ENCODE measurements at places on chromosomes 5 and 9.

GRCh38 chr9:127731938-127732337, 3.2 kb downstream of the TOR2A start:
- no peak for DNase-seq

GRCh38 chr5:102834438-102834964, 79.4 kb downstream of the PAM start:
- no peak for DNase-seq

DNA sequence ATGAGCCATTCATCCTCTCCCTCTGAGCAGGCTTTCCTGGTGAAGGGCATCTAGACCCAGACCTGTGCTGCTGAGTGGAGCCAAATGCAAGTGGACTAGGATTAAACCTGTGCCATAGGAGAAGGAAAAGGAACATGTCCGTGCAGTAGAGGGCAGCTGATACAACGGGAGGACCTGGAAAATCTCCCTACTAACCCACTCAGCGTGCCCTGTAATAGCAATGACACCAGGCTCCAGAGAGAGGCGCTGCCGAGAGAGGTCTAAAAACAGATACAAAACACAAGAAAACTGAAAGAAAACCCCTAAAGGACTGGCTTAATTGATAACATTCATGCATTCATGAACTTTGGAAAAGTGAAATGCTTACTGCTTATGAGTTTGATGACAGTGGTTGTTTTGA, 60.8 kb downstream of the PFDN1 start:
- no peak for DNase-seq

DNA sequence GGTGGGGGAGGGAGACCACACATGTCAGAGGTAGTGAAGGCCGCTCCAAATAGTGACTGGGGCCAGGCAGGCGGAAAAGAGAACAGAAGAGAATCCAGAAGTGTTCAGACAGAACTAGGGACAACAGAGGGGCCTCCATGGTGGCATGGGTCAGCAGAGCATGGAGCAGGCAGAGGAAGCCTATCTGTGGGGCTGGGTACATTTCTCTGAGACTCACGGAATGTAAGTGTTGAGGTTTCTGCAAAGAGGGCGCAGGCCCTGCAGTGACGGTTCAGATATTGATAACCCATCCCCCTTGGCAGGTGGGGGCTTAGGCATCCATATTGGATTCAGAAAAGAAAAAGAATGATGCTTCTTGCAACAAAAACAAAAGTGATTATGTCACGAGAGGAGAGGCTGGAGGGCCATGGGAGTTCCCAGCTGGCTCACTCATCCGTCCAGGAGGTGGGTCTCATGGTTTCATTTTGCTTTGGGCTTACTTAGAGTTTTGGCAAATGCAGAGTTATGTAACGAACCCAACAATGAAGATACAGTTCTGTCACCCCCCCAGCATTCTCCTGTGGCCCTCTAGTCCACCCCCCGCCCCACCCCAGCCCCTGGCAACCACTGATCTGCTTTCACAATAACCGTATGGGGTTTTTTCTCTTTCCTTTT, 5.4 kb upstream of the RMND5B start:
- DNase-seq = no peak

- no peak for DNase-seq
Observed at GRCh38 chr9:114782586-114782985, 23.3 kb downstream of the TNFSF15 start.

All from CD4-positive, alpha-beta T cell treated with Interferon gamma for 1 hour (primary cell).